Right lobe of liver (tissue), 6 donors: ENCODE measurements at places on chromosomes 4 and X.

- DNase-seq: no peak
These were observed 302.0 kb downstream of the PACRGL start for GRCh38 chr4:21002286-21002685.

GRCh38 chr4:183807420-183808096 lies 97.5 kb upstream of the STOX2 start:
- no peak for DNase-seq

- no peak for DNase-seq
These were observed 57.2 kb downstream of the SCML2 start for GRCh38 chrX:18297251-18297650.

DNA sequence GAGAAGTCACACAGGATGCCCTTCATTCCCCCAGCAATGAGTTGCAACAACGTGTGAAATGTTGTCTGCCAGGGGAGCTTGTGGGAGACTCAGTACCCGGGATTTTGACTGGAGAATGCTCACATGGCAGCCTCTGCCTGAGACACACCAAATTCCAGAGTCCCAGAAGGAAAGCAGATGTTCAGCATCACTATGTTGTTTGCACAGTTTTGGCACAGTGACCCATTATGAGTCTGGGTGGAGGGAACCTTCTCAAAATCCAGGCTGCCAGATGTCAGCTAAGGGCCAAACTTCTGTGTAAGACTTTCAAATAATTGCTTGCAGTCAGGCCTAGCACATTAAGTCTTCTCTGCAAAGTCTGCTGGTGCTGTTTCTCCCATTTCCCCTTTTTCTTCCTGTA lies 1029.7 kb upstream of the TENM3 start:
- DNase-seq: no peak

- DNase-seq: no peak
These were observed 13.2 kb upstream of the CTSO start for GRCh38 chr4:155966731-155967395.

DNA sequence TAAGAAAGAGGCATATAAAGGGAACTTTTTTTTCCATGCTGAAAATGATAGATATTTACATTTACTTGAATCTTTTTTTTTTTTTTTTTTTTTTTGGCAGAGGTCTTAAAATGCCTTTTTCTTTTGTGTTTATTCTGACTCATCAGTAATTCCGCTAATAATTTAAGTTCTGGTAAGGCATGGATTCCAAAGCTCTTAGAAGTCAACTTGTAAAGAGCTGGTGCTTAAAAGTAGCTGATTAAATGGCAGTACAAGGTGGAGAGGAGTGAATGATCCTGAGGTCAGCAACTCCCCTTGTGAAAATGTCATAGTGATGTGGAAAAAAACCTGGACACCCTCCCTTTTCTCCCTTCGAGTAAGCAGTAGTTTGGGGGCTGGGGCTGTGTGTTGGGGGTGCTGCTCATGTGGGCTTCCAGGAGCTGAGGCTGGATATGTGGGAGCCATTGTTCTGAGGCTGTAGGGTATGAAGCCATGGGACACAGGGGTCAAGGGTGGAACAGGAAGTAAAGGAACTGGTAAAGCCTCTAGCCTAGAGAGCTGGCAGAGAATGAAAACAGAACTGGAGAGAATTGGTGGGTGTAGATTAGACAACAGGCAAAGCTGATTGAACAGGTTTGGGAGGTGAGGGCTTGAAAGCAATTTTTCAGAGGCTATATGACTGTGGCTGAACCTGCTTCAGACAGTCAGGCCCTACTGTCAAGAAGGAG lies 41.0 kb upstream of the PITX2 start:
- no peak for DNase-seq

DNA sequence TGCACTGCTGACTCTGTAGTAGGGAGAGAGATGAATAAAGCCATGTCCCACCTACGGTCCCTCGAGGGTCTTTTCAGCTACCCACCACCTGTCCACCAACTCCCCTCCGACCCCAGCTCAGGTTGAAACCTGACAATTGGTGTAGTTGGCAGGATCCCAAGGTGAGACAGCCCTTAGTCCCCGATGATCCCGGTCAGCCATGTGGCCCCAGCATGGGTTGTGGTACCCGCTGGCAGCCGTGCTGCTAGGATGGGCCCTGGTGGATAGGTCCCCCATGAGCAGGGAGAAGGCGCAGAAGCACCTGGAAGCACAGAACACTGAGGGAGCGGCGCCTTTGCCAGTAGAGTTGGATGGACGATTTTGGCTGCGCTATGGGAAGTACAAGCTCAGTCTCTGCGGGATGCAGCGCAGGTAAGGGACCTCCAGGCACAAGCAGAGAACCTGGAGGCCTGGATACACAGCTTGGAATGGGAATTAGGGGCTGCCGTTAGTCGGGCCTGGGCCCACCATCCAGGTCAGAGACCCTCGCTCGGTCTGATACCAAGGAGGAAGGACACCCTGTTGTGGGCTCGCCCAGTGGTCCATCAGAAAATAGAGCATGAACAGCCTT lies 694.6 kb upstream of the AGA start:
- DNase-seq: no peak

DNA sequence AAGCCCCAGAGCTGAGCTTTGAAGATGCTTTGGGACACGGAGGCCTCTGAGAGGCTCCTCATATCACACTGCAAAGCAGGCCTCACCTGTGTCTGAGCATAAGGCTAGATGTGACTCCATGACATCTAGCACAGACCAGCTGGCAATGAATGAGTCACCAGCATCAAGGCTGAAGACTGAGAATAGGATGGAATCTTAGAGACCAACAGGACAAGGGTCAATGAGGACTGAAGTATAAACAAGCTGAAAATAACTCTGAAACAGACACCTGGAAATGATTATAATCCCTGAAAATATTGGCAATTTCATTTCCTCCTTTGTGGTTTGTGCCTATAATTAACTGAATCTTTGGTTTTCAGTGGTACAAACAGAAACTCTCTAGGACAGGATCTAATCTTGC lies 87.1 kb upstream of the PRPS1 start:
- no peak for DNase-seq

- no peak for DNase-seq
These were observed 5.2 kb upstream of the RBMXL3 start for GRCh38 chrX:115183980-115184379.

- DNase-seq: no peak
These were observed 22.5 kb upstream of the GLRA2 start for GRCh38 chrX:14506866-14507265.

GRCh38 chr4:106530821-106531220 lies 162.2 kb upstream of the GIMD1 start:
- no peak for DNase-seq
